ENCODE measurements at places on chromosomes 6 and 20. TPM values are rescaled to one million over a fixed set of nuclear protein-coding genes. Genes with fewer than 3 reads are reported as not detected.

DNA sequence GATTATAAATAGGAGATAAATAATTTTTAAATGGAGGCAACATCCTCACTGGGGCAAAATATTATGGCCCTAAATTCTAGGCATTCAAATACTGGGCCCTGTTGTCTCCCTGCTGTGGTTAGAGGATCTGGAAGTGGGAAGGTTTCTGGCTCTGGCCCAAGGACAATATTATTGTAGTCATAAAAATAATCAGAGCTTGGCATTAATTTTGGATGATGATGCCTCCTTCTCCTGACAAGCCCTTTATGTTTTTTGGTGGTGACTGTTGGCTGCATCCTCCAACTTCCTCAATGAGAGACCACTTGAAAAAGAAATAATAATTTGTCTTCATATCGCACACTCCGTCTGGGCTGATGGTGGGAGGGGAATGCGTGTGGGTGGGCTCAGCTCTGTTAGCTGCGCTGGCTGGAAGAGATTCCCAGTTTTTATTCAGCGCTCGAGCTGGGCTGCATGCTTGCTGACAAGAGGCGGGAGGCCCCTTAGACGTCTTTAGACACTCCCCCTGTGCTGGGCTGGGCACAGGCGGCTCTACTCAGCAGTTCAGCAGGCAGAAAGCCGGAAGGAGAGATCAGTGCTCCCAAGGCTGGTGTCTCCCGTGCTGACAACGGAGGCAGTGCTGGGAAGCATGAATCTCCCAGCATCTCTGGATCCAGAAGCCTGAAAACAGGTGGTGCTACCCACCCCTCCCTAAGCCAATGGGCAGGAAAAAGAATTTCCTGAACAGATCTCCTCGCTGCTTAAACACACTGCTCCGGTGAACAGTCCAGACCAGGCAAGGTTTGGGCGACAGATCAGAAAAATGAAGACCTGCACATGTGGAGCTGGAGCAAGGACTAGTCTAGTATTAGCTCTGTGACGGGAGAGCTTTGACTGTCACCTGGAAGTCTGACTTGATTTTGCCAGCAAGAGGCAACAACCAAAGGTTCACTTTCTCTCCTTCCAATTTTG, 97.7 kb downstream of the SYCP2 start:
- DNase-seq: peak; percentile 49

- DNase-seq: no peak
Measured at GRCh38 chr6:119565893-119566292, 216.3 kb upstream of the MAN1A1 start.

DNA sequence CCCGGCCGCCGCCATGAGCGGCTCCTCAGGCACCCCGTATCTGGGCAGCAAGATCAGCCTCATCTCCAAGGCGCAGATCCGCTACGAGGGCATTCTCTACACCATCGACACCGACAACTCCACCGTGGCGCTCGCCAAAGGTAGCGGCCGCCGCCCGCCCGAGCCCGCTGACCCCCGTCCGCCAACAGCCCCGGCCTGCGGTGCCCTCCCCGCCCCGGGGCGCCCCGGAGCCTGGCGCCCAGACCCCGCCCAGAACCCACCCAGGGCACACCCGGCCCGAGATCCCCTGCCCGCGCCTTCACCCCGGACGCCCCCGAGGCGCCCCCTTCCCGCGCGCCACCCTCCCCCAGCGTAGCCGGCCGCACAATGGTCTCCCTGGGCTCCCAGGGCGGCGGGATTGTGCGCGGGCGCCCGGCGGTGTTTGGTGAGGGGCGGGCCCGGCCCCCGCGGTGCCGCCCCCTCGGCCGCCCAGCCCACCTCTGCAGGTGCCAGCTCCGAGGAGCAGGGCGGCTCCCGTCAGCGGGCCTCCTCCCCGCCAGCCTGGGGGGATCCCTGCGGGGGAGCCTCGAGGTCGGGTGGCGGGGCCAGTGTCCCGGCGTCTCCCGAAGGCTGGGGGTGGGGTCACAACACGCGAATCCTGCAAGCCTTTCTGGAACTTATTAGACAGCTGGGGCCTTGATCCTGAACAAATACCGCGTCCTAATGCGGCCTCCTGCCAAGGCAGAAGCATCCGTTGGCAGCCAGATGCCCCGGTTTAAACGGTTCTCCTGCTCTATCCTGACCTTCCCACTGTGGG, 577 bp downstream of the LSM14B start:
- peak; percentile 74 for DNase-seq

- DNase-seq: no peak
Measured at GRCh38 chr6:9537381-9537780, 877.5 kb downstream of the TFAP2A start.

GRCh38 chr6:71476872-71477271, 188.3 kb downstream of the OGFRL1 start:
- no peak for DNase-seq

- DNase-seq: peak; percentile 43
Measured at GRCh38 chr20:1718604-1719384, 61.2 kb upstream of the SIRPG start.

GRCh38 chr6:15508441-15508871, 154.4 kb downstream of the DTNBP1 start:
- no peak for DNase-seq

GRCh38 chr20:34249291-34249690, 8.1 kb downstream of the ASIP start:
- peak; percentile 86 for DNase-seq

DNA sequence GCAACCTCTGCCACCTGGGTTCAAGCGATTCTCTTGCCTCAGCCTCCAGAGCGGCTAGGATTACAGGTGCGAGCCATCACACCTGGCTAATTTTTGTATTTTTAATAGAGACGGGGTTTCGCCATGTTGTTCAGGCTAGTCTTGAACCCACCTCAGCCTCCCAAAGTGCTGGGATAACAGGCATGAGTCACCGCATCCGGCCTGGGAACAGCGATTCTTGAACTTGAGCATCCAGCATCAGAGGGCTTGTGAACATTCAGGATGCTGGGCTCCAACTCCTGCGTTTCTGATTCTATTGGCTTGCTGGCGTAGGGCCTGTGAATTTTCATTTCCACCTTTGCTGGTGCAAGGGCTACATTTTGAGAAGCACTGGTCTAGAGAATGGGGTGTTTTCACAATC, 24.5 kb upstream of the PIM1 start:
- DNase-seq: no peak

- peak; percentile 27 for DNase-seq
Measured at GRCh38 chr6:82906489-82906888, 159.2 kb downstream of the UBE3D start.

- no peak for DNase-seq
Measured at GRCh38 chr20:4681401-4681800, 40.3 kb upstream of the PRND start.

GRCh38 chr6:154071711-154072110, 32.7 kb downstream of the OPRM1 start:
- DNase-seq: no peak

- DNase-seq: no peak
Measured at GRCh38 chr6:55578537-55579363, at the start of gene HMGCLL1. HMGCLL1 (minus strand) TSS chr6:55579192; CDS start chr6:55579055, 137 bp downstream.

DNA sequence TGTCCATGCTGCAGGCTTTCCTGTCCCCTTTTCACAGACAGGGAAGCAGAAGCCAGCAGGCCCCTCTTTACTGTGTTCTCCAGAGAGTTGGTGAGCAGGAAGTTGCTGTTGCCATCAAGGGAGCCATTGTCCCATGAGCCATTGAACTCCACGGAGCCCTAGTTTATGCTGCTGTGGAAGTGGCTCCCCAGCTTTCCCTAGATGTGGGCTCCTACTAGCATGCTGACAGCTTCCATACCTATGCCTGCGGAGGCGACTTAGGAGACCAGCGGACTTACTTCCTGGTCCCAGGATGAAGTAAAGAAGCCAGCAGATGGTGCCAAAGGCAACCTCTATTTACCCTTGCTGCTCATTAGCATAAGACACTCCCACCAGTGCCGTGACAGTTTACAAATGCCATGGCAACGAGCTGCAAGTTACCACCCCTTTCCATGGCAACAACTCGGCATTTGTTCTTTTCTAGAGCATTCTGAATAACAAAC, 30.8 kb upstream of the FKBP1A start:
- no peak for DNase-seq

- no peak for DNase-seq
Measured at GRCh38 chr6:100493206-100493888, 28.6 kb upstream of the SIM1 start.

GRCh38 chr6:154815938-154816820, 83.0 kb downstream of the SCAF8 start:
- peak; percentile 28 for DNase-seq

DNA sequence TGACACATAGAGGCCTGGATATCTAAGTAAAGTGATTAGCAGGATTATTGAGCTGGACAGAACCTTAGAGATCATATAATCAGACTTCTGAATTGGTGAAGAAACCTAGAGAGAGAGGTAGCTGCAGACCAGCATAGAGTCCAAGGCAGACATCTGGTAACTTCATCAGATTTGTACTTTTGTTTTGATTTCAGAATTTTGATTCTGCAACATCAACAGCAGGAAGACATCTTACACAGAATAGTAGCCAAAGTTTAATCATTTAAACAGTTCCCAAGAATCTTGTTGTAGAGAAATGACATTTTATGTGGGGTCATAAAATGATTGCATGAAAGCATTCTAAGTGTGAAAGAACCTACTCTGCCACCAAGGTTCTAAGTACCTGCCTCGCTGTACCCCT, 39.4 kb downstream of the RPRD1B start:
- no peak for DNase-seq

DNA sequence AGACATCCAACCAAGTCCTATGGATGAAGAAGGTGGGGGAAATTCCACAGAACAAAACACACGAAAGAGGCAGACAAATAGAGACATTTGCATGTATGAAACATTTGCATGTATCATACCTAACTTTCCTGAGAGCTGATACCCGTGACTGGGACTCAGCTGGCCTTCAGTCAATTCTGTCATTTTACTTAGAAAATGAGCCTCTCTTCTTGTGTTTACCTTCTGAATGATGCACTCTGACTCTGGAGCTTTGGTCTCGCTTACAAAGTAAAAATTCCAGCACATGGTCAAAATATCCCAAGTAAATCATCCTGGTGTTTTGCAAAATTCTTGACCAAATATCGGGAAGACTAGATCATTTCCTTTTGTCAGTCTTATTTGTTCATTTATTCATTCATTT, 46.9 kb downstream of the MMUT start:
- no peak for DNase-seq

- DNase-seq: peak; percentile 11
Measured at GRCh38 chr6:135212020-135212806, 31.1 kb downstream of the MYB start.

DNA sequence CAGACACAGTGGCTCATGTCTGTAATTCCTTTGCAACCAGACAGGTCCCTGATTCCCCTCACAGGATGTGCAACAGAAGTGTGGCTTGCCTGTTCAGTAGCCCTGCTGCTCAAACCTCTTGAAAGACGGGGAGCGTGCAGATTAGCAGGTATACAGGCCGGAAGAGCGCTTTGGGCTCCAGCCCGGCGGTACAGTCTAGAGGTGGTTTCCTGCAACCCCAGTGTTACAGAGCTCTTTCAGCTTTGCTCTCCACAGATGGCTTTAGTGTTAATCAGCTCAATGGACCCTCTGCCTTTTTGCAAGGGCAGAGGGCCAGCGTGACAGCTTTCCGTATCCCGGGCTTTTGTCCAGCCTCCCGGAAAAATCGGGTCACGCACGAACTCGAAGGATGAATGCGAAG, 67.2 kb upstream of the TNFRSF21 start:
- DNase-seq: no peak

- no peak for DNase-seq
Measured at GRCh38 chr20:41300886-41301285, 16.6 kb downstream of the ZHX3 start.

- peak; percentile 75 for DNase-seq
Measured at GRCh38 chr6:125008261-125008703, 46.0 kb downstream of the RNF217 start.

GRCh38 chr6:23388086-23388783, 737.8 kb upstream of the NRSN1 start:
- DNase-seq: no peak

- DNase-seq: no peak
Measured at GRCh38 chr6:108209738-108210137, 43.9 kb downstream of the NR2E1 start.

- no peak for DNase-seq
Measured at GRCh38 chr6:169881976-169882375, 130.6 kb downstream of the ERMARD start.

The IL17A gene
- total RNA-seq: not detected

The BTN1A1 gene
- total RNA-seq: not detected

The CASP8AP2 gene
- total RNA-seq: 11.1 TPM

The FBXO5 gene
- total RNA-seq: 4.1 TPM

The ZNF311 gene
- 0.32 TPM for total RNA-seq

The SAMD3 gene
- total RNA-seq: not detected

The SEMG1 gene
- total RNA-seq: not detected

The KCTD20 gene
- 48.1 TPM for total RNA-seq

The MEP1A gene
- total RNA-seq: not detected

The BNIP5 gene
- not detected for total RNA-seq

All from myocyte (in vitro differentiated cells).